ENCODE measurements at places on chromosomes 12 and 14.

GRCh38 chr12:11622876-11623281 lies 26.6 kb upstream of the ETV6 start:
- DNase-seq, result no peak

GRCh38 chr14:52131640-52132320 lies 62.9 kb upstream of the NID2 start:
- peak; percentile 84 for DNase-seq

DNA sequence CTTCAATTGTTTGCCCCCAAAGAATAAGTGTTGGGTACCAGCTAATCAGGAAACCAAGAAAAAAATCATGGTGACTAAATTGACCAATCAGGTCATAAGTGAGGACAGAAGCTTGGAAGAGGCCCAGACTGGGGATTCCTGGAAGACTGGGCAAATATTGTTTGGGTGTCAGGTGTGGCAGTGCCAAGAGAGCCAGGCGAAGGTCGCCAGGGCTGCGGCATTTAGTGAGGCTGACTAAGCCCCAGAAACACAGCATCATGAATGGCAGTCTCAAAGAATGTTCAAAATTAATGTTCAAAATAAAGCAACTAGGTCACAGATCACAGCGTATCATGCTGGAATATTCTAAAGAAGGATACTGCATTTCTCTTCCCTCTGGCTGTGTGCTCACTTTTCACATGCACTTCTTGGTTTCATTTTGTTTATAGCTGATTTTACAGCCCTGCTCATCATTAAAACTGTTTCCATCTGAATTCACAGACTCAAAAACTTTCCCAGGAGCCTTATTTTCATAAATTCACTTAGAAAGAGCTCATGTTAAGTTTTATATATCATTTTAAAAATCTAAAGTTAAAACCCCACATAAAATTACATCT lies 85.3 kb upstream of the OVCH1 start:
- DNase-seq, result no peak

DNA sequence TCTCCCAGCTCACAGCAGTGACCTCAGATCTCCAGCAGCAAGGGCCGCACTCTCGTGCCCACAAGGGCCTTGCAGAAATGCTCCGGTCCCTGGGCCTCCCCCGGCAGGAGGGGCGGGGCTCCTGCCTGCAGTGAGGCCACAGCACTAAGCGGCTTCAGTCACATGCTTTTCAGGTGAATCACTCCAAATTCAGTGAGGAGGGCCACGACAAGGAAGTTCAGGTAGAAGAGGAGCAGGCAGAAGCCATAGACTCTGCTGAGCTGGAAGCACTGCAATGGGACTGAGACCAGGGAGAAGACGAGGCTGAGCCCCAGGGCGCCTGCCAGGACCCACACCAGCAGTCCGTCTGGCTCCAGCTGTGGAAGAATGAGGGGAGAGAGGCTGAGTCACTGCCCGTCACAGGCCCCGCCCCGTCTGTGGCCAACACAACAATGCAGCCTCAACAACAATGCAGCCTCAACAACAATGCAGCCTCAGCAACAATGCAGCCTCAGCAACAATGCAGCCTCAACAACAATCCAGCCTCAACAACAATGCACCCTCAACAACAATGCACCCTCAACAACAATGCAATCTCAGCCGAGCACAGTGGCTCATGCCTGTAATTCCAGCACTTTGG lies 35.2 kb downstream of the SLC8B1 start:
- DNase-seq, result no peak

GRCh38 chr12:106866426-106867080 lies 89.2 kb upstream of the TMEM263 start:
- no peak for DNase-seq

DNA sequence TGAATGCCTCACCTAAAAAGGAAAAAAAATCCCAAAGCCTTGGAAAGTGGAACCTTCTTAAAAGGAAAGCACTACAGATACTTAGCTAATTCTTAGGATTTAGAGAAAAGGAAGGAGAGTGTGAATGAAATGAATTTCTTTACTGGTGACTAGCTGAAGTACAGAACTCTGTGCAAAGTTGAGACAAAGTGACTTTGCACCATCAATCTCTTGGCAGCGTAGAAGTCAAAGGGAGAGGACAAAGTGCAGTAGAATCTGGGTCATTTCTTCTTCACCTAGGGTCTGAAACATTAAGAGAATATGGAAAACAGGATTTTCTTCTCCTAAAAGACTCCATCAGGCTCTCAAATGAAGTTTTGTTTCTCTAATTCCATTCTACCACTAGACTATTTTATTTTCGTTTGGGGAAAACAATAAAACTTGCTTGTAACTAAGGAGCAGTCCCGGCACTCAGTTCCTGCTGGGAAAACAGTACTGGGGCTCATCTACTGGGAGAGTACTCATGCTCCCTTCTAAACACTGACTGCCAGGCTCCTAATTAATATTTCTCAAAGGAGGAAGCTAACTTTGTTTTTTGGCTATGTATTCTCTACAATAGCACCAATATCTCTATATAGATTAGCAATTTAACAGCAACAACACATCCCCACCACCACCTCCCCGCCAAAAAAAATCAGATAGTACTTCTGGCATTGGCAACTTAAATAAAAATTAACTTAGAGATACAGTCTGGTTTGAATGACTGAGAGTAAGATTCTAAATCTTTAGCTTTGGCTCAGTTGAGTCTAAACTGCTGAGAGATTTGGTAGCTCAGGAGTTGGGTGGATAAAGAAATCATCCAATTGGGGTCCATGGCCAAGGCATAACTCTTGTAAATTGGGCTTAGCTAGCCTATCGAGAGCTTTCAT lies 110.7 kb downstream of the SLC15A5 start:
- DNase-seq, result no peak

- DNase-seq, result peak; percentile 39
Measured at GRCh38 chr14:89750281-89750755, 204.2 kb downstream of the EFCAB11 start.

DNA sequence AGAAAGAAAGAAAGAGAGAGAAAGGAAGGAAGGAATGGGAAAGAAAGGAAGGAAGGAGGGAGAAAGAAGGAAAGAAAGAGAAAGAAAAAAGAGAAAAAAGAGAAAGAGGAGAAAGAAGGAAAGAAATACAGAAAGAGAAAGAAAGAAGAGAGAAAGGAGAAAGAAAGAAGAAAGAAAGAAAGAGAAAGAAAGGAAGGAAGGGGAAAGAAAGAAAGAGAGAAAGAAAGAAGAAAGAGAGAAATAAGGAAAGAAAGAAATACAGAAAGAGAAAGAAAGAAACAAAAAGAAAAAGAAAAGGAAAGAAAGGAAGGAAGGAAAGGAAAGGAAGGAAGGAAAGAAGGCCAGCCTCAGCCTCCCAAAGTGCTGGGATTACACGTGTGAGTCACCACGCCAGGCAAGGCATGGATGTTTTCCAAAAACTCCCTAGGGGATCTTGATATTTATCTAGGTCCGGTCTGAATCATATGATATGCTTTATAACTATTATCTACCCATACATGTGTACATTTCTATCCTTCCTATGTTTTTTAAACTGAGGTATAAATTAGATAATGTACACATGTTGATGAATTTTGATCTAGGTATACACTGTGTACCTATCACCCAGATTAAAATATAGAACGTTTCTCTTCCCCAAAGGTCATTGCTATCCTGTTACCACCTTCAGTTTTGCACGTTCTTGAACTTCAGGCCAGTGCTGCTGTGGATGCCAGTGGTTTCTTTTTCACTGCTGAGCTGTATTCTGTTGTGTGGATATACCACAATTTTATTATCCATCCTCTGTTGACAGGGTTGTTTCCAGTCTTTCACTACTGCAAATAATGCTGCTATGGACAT lies 177.9 kb downstream of the RBM19 start:
- DNase-seq, result no peak

DNA sequence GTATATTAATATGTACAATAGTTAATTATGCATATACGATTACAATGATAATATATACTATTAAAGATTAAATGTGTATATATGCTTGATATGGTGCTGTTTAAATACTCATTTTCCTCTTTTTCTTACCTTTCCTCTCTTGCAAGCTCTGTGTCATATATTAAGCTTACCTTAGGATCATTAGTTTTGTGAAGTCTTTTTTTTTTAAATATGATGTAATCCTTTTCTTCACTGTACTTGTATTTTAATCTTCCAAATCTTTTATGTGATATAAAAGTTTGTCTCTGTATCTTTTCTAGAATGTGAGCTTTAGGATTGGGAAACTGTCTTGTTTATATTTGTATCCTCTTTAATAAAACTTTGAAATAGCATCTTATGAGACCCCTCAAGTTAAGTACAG lies 88.7 kb downstream of the CCDC91 start:
- no peak for DNase-seq

DNA sequence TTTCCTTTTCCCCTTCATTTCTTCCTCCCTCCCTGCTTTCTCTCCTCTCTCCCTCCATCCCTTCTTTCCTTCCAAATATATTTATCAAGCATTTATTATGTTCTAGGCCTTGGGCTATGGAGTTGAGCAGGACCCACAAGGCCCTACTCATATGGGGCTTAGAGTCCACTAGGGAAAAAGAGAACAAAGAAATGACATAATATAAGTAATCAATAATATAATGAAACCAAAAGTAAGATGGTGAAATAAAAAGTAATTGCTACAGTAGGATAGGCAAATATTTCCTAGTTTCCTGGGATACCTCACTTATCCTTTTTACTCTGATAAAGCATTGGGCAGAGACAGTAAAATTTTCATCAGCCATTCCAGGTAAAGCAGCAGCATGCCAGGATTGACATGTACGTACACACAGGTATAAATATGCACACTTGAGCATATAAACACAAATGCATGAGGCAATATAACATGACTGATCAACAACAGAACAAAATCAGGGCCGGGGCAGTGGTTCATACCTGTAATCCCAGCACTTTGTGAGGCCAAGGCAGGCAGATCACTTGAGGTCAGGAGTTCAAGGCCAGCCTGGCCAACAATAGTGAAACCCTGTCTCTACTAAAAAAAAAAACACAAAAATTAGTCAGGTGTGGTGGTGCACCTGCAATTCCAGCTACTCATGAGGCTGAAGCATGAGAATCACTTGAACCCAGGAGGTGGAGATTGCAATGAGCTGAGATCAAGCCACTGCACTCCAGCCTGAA lies 35.5 kb upstream of the CSRP2 start:
- no peak for DNase-seq

DNA sequence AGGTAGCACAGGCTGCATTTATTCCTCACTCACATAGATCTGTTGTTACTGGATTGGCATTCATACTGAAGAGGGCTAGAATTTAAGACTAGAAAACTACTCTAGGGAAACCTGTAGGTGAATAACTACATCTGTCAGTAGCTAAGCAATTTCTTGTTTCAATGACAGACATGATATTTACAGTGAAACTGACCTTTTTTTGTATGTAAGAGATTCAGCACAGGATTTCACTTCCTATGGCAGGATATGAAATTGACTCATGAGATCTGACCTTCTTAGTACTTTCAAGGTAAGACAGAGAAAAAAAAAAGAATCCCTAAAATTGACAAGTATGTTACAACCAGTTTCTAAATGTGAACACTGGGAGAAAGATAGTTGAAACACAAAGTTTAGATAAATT lies 189.8 kb upstream of the SLC16A7 start:
- no peak for DNase-seq

DNA sequence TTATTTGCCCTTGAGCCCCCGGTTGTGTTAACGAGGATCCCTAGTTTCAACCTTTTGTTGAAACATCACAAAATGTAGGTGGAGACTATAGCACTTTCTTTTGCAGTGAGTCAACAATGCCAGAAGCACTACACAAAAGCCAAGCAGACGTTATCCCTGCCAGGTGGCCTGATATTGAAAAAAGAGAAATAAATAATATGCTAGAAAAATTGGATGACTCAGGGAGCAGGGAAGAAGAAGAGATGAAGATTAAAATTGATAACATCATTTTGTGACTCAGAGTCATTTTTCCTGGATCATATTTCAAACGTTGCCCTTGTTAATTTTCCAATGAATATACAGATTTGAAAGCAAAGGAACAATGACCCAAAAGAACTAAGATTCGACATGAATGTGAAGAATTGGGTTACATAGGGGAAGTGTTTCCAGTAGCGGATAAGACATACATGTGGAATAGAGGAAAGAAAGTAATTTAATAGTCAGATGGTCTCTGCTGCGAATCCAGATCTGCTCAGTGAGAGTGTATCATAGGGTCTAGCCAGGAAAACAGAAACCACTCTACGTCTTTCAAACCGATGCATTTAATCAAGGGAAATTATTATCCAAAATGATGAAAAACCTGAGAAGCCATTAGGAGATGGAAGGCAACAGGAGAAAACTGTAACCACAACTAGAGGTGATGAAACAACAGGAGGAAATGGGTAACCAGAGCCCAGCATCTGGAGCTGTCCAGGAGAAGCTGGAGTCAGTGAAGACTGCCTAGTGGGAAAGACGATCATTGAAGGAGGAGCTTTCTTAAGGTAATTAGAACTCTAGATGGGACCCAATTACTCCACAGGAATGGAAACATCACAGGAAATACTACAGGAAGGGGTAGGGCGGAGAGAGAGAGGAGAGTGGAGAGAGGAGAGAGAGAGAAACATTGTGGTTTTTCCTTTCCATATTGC lies 57.9 kb downstream of the RERG start:
- no peak for DNase-seq

- no peak for DNase-seq
Measured at GRCh38 chr12:116542345-116542956, 16.7 kb upstream of the MAP1LC3B2 start.

- no peak for DNase-seq
Measured at GRCh38 chr12:71691504-71692129, 5.7 kb downstream of the TMEM19 start.

- DNase-seq, result no peak
Measured at GRCh38 chr14:102899516-102899900, 23.0 kb upstream of the AMN start.

DNA sequence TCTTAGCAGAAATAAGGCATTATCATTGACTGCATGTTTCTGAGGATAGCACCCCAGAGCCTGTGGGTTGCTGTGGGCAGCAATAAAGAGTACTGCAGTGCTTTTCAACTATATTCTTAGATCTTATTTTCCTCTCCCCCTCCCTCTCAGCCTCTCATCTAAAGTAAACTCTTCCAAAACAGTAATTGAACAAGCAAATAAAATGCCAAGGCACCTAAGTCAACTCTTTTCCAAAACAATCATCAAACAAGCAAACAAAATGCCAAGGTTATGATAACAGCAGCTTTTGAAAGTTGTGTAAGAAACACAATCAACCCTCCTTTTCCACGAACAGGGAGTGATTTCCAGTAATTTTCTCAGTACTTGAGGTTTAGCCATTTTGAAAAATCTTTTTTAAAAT lies 1542.6 kb downstream of the AACS start:
- DNase-seq, result no peak

DNA sequence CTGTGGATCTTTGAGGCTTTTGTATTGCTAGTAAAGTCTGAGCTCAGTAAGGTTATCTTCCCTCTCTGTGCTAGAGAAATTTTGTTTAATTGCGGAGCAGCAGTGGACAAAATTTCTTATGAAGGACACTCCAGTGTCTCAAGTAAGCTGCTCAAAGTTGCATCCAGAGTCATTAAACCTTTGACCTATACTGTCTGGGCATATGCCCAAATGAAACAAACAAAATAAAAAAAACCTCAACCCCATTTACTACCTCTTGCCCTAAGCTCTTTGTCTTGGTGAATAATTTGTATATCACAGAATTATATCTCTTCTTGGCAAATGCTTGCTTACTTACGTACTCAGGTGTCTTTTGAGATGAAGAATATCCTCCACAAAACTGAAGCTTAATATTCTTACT lies 465.2 kb downstream of the SOX5 start:
- DNase-seq, result no peak

GRCh38 chr12:52311285-52311648 lies 9.9 kb downstream of the KRT83 start:
- DNase-seq, result no peak

GRCh38 chr12:68450947-68451260 lies 118.7 kb upstream of the MDM1 start:
- no peak for DNase-seq

Data from NCI-H446 (cell line).